Endothelial cell of umbilical vein (primary cell): ENCODE measurements at places on chromosomes 13 and 19. TPM values are rescaled to one million over a fixed set of nuclear protein-coding genes. Genes with fewer than 3 reads are reported as not detected.
A peak's percentile ranks its signal among the peaks of the same experiment; 100 is the strongest.

DNA sequence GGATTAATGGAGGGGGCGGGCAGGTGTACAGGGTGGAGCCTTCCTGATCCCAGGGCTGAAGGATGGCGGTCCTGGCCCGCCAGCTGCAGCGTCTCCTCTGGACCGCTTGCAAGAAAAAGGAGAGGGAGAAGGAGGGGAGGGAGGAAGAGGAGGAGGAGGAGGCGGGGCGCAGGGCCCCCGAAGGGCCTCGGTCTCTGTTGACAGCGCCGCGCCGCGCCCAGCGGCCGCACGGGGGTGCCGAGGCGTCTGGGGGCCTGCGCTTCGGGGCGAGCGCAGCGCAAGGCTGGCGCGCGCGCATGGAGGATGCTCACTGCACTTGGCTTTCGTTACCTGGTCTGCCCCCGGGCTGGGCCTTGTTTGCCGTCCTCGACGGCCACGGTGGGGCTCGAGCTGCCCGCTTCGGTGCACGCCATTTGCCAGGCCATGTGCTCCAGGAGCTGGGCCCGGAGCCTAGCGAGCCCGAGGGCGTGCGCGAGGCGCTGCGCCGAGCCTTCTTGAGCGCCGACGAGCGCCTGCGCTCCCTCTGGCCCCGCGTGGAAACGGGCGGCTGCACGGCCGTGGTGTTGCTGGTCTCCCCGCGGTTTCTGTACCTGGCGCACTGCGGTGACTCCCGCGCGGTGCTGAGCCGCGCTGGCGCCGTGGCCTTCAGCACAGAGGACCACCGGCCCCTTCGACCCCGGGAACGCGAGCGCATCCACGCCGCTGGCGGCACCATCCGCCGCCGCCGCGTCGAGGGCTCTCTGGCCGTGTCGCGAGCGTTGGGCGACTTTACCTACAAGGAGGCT lies at the start of gene PPM1N:
PPM1N (plus strand) TSS at position 33 of the 785 bp plus-strand sequence; CDS start at position 63, 30 bp downstream.
- H3K4me3 ChIP-seq: peak within 1 kb of the TSS; percentile 30
- H3K27ac ChIP-seq: no peak within 1 kb of the TSS
- H3K4me1 ChIP-seq: peaks cover 16% of the 10 kb centered on the region
- DNase-seq: no peak
- H3K27me3 ChIP-seq: peaks cover 16% of the 10 kb centered on the region
- H3K36me3 ChIP-seq: no peaks in the 10 kb centered on the region

DNA sequence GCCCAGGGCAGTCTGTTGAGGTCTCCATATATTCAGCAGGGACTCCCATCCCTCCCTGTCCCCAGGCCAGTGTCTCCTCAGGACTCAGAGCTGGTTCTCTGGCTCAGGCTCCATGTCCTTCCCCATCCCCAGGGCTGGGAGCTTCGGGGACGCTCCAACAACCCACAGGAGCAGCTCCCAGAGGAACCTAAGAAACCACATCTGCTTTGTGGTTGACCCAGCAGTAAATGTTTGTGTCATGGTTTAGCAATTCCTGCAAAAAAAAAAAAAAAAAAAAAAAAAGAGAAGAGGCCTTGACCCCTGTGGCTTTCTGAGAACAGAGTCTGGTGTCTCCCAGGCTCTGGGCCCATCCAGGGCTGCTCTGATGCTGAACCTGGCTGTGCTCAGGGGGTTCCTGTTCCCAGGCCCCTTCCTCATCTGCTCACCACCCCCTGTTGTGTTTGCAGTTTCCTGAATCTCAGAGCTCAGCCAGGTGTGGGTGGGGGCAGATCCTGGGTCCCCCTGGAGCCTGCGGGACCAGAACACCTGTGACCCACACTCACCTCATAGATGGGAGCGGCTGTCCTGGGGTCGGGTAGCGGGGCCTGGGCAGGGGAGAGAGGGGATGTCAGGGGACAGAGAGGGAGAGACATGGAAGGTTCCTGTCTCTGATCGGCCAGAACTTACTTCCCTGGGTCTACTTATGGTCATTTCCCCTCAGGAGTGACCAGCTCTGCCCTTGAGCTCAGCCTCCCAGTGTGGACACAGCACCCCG lies 25.2 kb upstream of the CEACAM1 start:
- H3K27ac ChIP-seq: no peak overlapping the region
- no peak for DNase-seq
- H3K4me3 ChIP-seq: no peak overlapping the region
- H3K4me1 ChIP-seq: no peaks in the 10 kb centered on the region

- DNase-seq: no peak
- no peaks in the 10 kb centered on the region for H3K4me1 ChIP-seq
- H3K4me3 ChIP-seq: no peak overlapping the region
Observed at GRCh38 chr13:35714588-35715377, 238.3 kb upstream of the MAB21L1 start.

ZIC2 gene
- not detected in 2 replicates for total RNA-seq

- no peaks in the 10 kb centered on the region for H3K36me3 ChIP-seq
- no peak overlapping the region for H3K27ac ChIP-seq
- DNase-seq: no peak
- H3K27me3 ChIP-seq: no peaks in the 10 kb centered on the region
- H3K4me1 ChIP-seq: no peaks in the 10 kb centered on the region
Observed at GRCh38 chr13:99285432-99286182, 21.6 kb downstream of the GPR183 start.

DNA sequence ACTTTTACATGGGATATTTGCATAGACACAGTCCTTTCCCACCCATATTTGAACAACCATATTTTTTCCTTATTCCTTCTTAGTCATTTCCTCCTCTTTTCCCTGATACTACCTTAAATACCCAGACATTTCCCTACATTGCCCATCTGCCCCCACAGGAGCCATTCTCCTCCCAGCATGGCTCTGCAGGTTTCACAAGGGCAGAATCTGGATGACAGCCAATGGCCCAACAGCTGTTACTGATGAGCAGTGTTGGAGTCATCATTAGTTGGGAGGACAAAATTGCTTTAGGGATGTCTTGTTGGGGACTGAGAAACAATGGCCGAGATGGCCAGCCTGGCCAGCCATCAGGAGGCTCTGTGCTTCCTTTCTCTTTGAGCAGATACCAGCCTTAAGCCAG lies 209.5 kb downstream of the KLF5 start:
- no peaks in the 10 kb centered on the region for H3K36me3 ChIP-seq
- no peak overlapping the region for H3K27ac ChIP-seq
- H3K27me3 ChIP-seq: peaks cover 2% of the 10 kb centered on the region

DNA sequence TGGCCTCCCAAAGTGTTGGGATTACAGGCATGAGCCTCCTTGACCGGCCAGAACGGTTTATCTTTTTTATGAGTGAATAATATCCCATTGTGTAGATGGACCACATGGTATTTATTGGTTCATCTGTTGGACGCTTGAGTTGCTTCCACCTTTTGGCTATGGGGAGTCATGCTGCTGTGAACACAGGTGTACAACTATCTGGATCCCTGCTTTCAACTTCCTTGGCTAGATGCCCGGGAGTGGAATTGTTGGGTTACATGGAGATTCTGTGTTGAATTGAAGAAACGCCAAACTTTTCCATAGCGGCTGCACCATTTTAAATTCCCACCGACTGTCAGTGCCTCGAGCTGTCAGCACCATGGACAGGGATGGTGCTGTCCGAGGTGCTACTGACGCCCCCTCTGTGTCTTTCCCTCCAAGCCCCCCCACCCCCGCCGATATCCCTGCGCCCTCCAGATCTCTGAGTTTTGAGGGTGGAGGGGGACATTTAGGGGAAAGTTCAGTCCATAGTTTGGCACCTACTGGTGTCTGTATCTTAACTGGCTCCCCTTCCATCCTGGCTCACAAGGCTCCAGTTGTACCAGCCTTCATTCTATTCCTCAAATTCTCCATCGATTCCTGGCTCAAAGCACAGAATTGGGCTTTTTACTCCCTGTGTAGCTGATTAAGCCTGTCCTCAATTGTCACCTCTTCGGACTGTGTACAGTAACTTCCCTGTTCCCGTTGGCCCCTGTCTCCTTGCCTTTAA lies 27.3 kb downstream of the PNPLA6 start:
- no peak for DNase-seq
- peaks cover 21% of the 10 kb centered on the region for H3K36me3 ChIP-seq
- no peak overlapping the region for H3K27ac ChIP-seq
- no peaks in the 10 kb centered on the region for H3K27me3 ChIP-seq

DNA sequence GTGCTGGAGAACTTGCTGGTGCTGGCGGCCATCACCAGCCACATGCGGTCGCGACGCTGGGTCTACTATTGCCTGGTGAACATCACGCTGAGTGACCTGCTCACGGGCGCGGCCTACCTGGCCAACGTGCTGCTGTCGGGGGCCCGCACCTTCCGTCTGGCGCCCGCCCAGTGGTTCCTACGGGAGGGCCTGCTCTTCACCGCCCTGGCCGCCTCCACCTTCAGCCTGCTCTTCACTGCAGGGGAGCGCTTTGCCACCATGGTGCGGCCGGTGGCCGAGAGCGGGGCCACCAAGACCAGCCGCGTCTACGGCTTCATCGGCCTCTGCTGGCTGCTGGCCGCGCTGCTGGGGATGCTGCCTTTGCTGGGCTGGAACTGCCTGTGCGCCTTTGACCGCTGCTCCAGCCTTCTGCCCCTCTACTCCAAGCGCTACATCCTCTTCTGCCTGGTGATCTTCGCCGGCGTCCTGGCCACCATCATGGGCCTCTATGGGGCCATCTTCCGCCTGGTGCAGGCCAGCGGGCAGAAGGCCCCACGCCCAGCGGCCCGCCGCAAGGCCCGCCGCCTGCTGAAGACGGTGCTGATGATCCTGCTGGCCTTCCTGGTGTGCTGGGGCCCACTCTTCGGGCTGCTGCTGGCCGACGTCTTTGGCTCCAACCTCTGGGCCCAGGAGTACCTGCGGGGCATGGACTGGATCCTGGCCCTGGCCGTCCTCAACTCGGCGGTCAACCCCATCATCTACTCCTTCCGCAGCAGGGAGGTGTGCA lies 587 bp downstream of the S1PR4 start:
- no peaks in the 10 kb centered on the region for H3K36me3 ChIP-seq
- no peak overlapping the region for H3K4me3 ChIP-seq
- no peaks in the 10 kb centered on the region for H3K27me3 ChIP-seq
- peaks cover 6% of the 10 kb centered on the region for H3K4me1 ChIP-seq
- no peak for DNase-seq
- no peak overlapping the region for H3K27ac ChIP-seq

GTPBP3 gene
- 28.1 and 34.7 TPM in 2 replicates for total RNA-seq

GRCh38 chr13:95301968-95302393 lies 730 bp upstream of the ABCC4 start:
- H3K4me3 ChIP-seq: peak overlapping the region; percentile 36
- H3K27ac ChIP-seq: peak overlapping the region; percentile 84
- no peaks in the 10 kb centered on the region for H3K36me3 ChIP-seq
- no peaks in the 10 kb centered on the region for H3K27me3 ChIP-seq

MAST1 gene
- total RNA-seq: 0.13 and 0.69 TPM in 2 replicates

TINCR gene
- not detected in 2 replicates for total RNA-seq

DNA sequence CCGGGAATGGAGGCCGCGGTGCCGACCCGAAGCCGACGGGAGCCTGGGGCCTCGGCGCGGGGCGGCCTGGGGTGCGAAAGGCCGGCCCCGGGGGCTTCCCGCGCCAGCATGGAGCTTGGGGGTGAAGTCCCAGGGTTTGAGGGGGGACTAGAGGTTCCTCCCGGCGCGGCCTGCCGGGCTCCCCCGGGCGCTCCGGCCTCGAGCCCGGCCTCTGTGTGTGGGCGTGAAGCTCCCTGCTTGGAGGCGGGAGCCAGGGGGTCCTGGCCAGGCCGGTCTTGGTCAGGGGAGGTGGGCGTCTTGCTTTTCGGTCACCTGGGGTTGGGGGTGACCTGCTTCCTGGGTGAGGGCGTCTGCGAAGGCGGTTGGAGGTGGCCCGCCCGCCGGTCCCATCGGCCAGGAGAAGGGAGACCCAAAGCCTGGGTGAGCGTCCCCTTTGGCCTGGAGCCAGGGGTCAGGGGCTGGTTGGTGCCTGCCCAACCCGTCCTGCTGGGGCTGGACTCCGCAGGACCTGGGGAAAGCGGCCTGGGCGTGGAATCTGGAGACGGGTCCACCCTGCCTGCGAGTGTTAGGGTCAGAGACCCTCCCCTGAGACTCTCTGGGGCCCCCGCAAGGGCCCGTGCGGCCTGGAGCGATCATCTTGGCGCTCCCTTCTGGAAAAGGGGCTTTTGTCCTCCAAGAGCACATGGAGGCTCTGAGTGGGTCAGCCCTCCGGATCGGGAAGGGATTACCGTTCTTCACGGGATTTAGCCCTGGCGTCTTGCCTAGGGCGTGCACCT lies 535 bp downstream of the BSG start:
- H3K4me1 ChIP-seq: peaks cover 28% of the 10 kb centered on the region
- no peaks in the 10 kb centered on the region for H3K27me3 ChIP-seq
- peak; percentile 55 for DNase-seq
- peaks cover 4% of the 10 kb centered on the region for H3K36me3 ChIP-seq
- peak overlapping the region; percentile 88 for H3K4me3 ChIP-seq

GRCh38 chr19:14106840-14107239 lies 10.7 kb downstream of the PRKACA start:
- no peaks in the 10 kb centered on the region for H3K27me3 ChIP-seq
- peaks cover 14% of the 10 kb centered on the region for H3K36me3 ChIP-seq
- no peak overlapping the region for H3K27ac ChIP-seq
- peaks cover 4% of the 10 kb centered on the region for H3K4me1 ChIP-seq

- H3K27ac ChIP-seq: no peak overlapping the region
- no peaks in the 10 kb centered on the region for H3K36me3 ChIP-seq
- H3K4me1 ChIP-seq: no peaks in the 10 kb centered on the region
- peaks cover 10% of the 10 kb centered on the region for H3K27me3 ChIP-seq
- no peak overlapping the region for H3K4me3 ChIP-seq
- DNase-seq: no peak
Observed at GRCh38 chr13:44064357-44064756, 184.7 kb downstream of the LACC1 start.

DNA sequence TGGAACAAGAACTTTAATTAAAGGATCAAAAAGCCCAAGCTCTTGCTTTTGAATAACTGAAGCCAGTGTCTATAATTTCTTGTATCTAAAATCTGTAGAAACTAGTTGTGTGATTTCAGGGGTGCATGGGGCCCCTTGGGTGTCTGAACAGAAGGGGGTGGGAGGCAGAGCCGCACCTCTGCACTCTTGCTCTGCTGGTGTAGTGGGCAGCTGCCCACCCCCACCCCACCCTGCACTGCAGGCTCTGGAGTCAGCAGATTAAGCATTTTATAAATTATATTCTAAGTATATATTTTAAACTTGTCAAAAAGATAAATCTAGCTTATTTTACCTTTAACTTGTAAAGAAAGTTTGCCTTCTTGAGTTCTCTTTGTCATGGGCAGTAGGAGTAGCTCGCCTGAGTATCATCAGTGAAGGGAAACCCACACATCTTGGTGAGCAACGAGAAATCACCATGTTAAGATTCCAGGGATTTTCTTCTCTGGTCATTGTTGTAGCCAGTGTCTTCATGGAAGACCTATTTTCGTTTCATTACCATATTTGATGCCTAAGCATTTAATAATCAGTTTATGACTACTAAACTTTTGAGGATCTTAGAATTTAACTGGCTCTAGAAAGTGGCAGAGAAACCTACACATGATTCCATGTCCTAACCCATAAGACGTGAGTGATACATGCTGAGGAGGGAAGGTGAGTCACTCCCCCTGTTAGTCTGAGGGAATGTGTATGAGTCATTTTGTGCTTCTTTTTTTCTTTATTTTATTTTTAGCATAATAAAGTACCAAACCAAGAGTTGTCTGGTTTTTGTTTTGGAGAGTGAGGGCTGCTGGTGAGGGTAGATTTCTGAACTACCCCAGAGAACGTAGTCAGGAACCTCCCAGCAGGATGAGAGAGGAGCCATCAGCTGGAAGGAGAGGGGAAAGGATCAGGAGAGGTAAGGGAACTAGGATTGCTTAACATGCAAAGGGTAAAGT lies 7.7 kb downstream of the UBE2L5 start:
- peak; percentile 81 for DNase-seq
- peak overlapping the region; percentile 42 for H3K27ac ChIP-seq
- H3K4me3 ChIP-seq: no peak overlapping the region
- no peaks in the 10 kb centered on the region for H3K27me3 ChIP-seq
- H3K36me3 ChIP-seq: no peaks in the 10 kb centered on the region
- H3K4me1 ChIP-seq: peaks cover 13% of the 10 kb centered on the region

ADGRE1 gene
- not detected in 2 replicates for total RNA-seq

- H3K4me1 ChIP-seq: no peaks in the 10 kb centered on the region
- no peak for DNase-seq
- H3K27ac ChIP-seq: no peak overlapping the region
- no peaks in the 10 kb centered on the region for H3K36me3 ChIP-seq
Observed at GRCh38 chr13:107138486-107138885, 570.5 kb upstream of the ARGLU1 start.
